Activated naive CD4-positive, alpha-beta T cell (primary cell): ENCODE measurements at places on chromosomes 2 and 18.
A peak's percentile ranks its signal among the peaks of the same experiment; 100 is the strongest.

DNA sequence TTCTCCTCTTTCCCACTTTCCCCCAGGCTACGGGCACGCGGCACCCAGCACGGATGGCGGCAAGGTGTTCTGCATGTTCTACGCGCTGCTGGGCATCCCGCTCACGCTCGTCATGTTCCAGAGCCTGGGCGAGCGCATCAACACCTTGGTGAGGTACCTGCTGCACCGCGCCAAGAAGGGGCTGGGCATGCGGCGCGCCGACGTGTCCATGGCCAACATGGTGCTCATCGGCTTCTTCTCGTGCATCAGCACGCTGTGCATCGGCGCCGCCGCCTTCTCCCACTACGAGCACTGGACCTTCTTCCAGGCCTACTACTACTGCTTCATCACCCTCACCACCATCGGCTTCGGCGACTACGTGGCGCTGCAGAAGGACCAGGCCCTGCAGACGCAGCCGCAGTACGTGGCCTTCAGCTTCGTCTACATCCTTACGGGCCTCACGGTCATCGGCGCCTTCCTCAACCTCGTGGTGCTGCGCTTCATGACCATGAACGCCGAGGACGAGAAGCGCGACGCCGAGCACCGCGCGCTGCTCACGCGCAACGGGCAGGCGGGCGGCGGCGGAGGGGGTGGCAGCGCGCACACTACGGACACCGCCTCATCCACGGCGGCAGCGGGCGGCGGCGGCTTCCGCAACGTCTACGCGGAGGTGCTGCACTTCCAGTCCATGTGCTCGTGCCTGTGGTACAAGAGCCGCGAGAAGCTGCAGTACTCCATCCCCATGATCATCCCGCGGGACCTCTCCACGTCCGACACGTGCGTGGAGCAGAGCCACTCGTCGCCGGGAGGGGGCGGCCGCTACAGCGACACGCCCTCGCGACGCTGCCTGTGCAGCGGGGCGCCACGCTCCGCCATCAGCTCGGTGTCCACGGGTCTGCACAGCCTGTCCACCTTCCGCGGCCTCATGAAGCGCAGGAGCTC, 35.4 kb downstream of the KCNK3 start:
- no peak for DNase-seq

- DNase-seq = no peak
These were observed 55.5 kb upstream of the SLC8A1 start for GRCh38 chr2:40507432-40507831.

GRCh38 chr2:145749556-145749955, 1229.6 kb upstream of the ZEB2 start:
- no peak for DNase-seq

- DNase-seq = no peak
These were observed 97.4 kb upstream of the GALNT5 start for GRCh38 chr2:157160111-157160510.

GRCh38 chr2:196466581-196466980, 172.9 kb upstream of the CCDC150 start:
- DNase-seq = no peak

DNA sequence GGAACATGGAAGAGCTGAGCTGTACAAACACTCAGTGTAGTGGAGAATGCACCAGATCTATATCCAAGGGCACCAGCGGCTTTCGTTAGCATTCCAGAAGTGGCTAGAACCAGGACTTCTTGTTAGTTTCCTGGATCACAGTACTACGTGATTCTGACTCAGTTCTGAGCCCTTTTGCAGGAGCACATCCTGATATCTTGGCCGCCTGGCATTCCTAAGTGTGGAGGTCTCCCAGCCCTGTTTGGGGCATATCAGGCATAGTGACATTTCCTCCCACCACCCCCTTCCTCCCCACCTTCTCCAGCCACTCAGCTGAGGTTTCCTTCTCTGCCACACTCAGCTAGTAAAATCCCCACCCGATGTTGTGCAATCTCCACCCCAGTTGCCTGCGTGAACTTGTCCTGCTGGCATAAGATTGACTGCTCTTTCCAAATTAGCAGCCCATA, 63.4 kb downstream of the BMP10 start:
- DNase-seq = no peak

DNA sequence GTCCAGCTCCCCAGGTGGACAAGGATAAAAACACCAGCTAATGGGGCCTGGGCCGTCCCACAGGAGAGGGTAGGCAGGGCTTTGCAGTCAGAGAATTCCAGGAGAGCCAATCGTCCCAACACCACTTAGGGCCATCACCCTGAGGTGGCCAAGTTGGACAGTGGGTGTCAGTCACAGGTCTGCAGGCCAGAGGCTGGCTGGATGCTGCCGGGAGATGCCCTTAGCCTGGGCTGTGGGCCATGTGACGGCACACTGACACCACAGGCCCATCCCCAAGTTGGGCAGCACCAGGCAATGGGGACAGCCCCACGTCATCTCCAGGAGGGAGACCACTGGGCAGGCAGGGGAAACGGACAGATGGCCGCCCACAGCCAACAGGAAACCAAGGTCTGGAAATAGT, 53.9 kb downstream of the KIF1A start:
- no peak for DNase-seq

GRCh38 chr2:230723363-230723762, 10.7 kb downstream of the CAB39 start:
- no peak for DNase-seq

GRCh38 chr2:136916131-136916530, 150.8 kb downstream of the THSD7B start:
- no peak for DNase-seq

- no peak for DNase-seq
These were observed 78.8 kb downstream of the TGOLN2 start for GRCh38 chr2:85248773-85249509.

DNA sequence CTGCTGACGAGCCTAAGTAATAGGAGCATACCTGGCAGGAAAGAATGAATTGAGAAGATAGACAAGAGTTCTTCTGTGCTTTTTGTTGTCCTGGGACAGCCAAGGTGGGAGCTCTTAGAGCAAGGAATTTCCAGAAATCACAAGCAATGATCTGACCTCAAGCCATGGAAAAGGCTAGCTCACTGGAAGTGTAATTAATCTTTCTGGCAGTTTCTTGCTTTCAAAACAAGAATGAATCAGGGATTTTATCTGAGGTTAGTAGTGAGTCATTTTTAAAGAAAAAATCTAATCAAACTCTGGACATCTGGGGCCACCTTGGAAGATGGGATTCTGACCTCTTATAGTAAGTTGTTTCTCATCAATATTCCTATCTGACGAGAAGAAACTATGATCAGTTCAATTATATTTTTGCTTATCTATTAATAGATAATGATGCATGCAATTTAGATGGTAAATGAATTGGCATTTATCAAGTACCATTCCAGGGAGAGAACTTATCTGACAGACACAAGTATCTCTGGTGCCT, 98.0 kb downstream of the ADCYAP1 start:
- no peak for DNase-seq

GRCh38 chr2:226887940-226888339, 52.1 kb downstream of the RHBDD1 start:
- no peak for DNase-seq

GRCh38 chr2:71226965-71227560, at the start of gene PAIP2B:
TSS of gene PAIP2B (minus strand) at chr2:71227103. CDS start at chr2:71202589, 24,514 bp downstream.
- DNase-seq = peak; percentile 90

DNA sequence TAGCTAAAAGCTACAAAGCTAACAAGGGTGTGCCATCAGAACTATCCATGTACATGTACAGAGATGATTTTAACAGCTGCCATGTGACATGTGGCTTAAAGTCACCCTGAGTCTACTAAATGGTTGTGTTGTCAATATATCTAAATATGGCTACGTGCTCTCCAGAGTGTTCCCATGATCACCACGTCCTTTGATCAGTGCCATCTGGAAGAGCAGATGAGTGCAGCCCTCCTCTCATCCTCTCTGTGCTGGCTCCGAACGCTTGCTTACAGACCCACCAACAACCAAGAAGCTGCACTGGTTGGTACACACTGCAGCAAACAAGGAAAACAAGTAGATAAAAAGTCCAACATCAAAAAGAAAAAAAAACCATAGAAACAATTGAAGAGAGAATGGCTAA, 88.6 kb upstream of the NARS1 start:
- DNase-seq = no peak

DNA sequence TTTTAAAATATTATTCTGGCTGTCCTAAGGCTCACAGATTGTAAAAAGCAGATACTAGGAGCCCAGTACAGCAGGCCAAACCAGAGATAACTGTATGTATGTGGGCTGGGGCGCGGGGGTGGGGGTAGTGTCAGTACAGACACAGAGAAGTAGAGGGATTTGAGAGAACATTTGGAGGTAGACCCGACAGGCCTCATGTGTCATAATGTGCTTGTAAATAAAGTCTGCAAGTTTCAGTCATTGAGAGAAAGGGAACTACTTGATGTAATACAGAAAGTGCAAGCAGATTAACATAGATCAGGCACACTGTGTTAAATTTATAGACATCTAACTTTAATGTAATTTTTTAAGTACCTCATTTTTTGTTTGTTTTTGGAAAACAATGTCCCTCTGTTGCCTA, 7.4 kb upstream of the POLI start:
- DNase-seq = peak; percentile 5

DNA sequence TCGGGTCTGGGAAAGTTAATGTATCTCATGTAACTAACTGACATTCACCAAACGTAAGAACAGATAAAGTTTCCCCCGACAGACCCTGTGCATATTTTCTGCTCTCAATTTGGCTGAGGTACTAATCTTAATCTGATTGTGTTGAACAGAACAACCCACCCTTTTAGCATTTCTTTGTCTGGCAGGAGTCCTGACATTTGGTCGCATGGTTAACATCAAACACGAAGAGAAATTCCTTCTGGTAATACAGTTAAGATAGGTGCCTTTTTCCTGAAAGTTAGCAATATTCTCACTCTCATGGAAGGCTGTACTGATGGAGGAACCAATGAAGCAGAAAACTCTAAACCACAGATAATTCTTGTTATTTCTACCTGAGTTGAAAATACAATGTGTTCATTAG, 520.8 kb downstream of the PARD3B start:
- DNase-seq = no peak

GRCh38 chr2:14557916-14558315, 74.6 kb upstream of the LRATD1 start:
- no peak for DNase-seq

GRCh38 chr2:97740590-97741182, 27.3 kb downstream of the ZAP70 start:
- DNase-seq = peak; percentile 27

DNA sequence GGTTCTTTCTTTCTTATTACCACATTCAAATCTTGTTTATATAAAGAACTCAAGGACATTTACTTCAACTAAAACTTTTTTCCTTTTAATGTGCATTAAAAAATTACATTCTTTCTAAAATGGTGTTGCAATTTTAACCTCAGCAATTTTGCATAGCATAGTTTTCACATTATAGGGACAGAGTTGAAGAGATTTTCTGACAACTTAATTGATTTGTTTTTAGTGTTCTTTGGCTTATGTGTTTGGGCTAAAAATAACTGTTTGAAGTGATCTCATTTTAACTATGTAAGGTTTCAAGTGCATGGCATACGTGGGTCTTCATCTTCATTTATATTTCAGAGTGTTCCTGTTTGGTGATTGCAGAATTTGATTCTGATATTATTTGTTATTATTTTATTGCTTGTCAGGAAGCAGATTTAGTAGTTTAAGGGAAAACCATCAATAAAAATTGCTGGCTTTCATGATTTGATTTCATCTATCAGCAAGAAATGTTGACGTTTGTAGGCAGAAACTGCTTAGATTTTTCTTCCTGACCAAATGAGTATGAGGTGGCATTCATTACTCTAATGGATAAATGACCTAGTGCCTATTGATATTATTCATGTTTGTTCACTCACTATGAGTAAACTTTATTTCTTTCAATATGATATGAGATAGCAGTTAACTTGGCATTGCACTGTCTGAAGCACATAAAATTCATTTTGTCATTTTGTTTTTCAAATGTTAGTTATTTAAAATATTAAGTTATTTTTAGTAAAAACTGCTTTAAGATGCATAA, 398.4 kb downstream of the NUP35 start:
- DNase-seq = no peak
